ENCODE measurements at places on chromosomes 1 and 21.

- DNase-seq: no peak
Observed at GRCh38 chr1:47853059-47853458, 144.1 kb downstream of the TRABD2B start.

DNA sequence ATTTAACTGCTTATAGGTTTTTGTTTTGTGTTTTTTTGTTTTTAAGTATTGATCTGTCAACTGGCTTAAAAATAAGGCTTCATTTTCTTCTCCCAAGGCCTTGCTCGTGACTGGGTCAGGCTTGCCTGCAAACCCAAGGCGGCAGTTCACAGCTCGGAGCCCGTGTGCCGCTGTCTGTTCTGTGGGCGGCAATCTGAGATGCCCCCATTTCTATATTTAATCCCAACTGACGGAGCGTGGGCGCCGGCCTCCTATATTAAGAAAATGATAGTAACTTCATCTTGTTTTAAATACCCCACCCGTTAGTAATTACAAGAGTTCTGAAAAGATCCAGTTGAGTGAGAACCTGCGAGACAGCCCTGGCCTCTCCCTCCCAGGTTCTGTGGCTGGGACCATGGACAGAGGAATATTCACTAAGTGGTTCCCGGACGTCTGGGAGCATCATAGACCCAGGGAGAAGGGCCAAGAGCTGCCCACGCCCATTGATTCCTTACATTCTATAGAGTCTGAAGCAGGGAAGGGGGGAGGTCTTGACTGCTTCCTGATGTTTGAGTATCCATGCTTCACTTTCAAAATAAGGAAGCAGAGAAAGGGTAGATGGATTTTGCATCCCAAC lies 42.6 kb upstream of the GPR153 start:
- DNase-seq: no peak

DNA sequence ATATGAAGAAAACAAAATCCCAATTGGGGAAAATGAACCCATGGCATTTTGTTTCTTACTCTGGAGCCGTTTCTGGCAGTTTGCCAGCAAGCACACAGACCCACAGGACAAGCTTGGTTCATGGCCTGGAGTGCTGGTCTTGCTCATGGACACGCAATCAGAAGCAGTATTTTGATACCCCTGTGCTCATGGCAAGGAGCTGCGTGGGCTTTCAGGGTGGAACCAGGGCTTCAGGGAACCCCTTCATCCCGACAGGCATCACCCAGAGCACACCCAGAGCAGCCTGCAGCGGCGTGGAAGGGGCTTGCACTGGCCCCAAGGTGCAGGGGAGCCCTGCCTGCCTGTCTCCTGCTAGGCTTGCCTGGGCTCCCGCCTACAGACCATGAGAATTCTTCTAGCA lies 45.4 kb upstream of the PCBP3 start:
- DNase-seq: no peak

DNA sequence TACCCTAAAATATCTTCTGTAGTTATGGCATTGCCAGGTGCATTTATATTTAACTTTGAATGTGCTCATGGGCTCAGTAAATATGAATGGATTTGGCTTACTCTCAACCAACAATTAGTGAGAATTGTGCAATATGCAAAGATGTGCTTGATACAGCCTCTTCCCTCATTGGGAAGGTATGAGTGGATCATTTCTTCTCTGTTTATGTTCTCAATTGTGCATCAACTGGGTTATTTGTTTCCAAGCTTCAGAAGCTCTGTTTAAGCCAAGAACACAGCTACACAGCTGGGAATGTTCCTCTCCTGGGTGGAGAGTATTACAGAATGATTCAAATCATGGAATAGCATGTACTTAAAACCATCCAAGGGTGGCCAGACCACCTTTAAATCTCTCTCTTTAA lies 17.6 kb upstream of the MAP1LC3C start:
- DNase-seq: no peak

GRCh38 chr1:115556236-115556635 lies 85.5 kb upstream of the VANGL1 start:
- no peak for DNase-seq

DNA sequence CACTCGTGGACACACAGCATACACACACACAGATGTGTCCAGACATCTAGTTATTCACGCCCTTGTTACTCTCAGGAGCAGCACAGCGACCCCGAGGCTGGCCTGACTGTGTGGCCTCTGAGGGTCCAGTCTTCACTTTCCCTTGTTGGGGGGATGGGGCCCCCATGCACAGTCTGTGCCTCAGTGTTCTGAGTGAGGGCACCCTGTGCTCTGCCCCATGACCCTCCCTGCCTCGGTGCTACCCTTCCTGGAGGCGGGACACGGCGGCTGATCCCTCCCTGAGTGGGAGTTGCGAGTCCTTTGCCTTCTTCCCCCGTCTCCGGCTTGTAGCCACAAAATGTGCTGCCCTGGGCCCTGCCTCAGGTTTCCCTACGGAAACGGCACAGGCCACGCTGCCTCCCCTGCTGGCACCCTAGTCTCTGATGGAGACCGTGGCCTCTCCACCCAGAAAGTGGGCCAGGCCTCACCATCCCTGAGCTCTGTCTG lies 8.6 kb downstream of the CSTB start:
- no peak for DNase-seq

- DNase-seq: peak; percentile 7
Observed at GRCh38 chr1:95311014-95311413, 77.0 kb downstream of the RWDD3 start.

GRCh38 chr1:61142726-61143500 lies 60.6 kb downstream of the NFIA start:
- DNase-seq: no peak

GRCh38 chr1:38073534-38074301 lies 27.1 kb upstream of the POU3F1 start:
- no peak for DNase-seq

DNA sequence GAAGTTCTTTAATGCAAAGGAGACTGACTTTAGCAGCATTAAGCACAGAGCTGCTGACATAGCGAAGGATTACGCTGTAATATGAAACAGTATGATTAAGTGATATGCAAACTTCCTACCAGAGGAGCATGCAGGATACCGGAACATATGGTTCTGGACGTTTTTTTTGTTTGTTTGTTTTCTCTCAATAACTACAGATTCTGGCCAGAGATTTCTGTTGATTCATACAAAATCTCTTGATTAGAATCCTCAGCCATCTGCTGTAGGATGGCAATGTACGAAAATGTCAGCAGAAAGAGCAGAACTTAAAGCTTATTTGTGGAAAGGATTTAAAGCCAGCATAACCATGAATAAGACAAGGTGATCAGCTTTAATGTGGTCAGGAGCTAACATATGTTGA lies 970.7 kb downstream of the KCNT2 start:
- DNase-seq: no peak

DNA sequence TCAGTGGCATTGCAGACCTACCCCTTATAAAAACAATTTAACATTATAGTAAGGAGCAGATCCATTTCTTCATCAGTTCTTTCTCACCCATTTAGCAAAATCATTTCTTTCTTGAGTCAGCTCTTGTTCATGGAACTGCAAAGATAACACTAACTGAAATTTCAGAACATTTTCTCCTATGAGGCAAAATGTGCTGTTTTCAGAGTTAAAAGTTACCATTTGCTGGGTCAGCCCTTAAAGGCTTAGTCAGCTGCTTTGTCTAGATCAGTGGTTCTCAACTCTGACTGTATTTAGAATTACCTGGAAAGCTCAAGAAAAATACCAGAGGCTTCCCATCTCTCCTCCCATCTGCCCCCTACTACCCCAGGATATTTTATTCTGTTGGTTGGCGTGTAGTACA lies 12.2 kb downstream of the METTL13 start:
- DNase-seq: no peak

DNA sequence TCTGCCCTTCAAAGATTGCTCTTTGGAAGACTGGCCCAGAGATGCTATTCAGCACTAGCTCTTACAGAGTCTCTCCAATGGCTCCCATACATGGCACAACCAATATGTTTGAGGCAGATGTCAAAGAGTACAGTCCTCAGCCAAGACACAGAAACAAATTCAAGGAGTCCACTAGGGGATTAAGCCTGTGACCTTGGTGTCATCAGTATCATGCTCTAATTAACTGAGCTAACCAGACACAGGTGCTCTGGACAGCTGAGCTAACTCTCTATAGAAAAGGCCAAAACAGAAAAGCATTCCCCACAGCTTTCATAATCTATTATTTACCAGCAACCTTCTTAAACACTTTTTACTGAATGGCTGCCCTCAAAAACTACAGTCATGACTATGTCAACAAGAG lies 666.0 kb upstream of the PLXNA2 start:
- DNase-seq: no peak

GRCh38 chr1:187848321-187848720 lies 1019.6 kb downstream of the PLA2G4A start:
- peak; percentile 33 for DNase-seq

DNA sequence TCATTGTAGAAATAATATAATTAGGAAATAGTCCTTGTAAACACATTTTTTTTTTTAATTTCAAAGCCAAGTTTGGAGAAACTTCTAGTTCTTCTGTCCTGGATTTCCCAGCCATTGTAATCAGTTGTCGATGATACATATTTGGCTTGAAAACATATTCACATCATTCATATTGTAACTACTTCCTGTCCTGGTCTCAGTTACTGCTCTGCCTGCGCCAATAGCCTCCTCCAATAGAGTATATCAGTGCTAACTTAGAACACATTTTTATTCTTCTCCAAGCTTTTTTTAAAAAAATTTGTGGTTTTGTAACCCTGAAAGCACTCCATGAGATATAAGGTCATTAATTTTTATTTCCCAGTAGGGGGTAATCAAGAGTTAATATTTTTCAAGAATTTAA lies 46.1 kb upstream of the FMO2 start:
- peak; percentile 27 for DNase-seq

- DNase-seq: peak; percentile 21
Observed at GRCh38 chr1:162074276-162075005, 5.0 kb downstream of the NOS1AP start.

GRCh38 chr21:42309753-42310213 lies 5.4 kb downstream of the TFF3 start:
- DNase-seq: peak; percentile 65
